ENCODE measurements at places on chromosomes 4 and X.

GRCh38 chr4:118270492-118270891, 82.3 kb downstream of the PRSS12 start:
- no peak for DNase-seq

DNA sequence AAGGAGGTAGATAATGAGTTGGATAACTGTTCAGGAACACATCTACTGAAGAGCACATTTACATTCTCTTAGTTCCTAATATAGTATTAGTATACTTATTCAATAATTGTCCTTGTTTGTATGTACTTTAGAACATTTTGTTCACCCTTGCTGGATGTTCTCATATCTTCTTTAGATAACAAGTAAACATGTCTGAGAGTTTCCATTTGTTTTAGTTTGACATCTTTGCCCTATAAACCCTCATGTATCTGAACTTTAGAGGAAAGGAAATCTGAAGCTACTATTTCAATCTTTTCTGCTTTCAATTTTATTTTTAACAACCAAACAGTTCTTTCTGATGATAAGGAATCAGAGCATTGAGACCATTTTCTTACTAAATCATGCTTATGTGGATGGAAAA, 518.6 kb downstream of the RPA4 start:
- no peak for DNase-seq

DNA sequence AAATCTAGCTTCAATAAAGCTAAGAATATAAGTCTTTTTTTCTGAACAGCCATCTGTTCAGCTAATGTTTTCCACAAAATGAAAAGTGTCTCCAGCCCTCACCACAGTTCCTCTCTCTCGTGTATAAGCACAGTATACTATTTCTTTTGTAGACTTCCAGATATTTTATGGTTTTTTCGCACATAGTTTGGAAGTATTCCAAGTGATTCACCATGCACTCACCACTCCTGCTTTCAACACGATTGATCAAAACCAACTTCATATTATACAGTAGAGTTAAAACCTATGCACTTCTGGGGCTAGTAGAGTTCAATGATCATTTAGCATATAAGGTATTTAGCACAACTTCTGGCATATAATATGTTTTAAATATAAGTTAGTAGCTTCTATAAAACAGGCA, 105.8 kb upstream of the DCAF12L1 start:
- DNase-seq = no peak

- DNase-seq = no peak
Measured at GRCh38 chrX:47358387-47359065, 11.9 kb upstream of the ZNF157 start.

GRCh38 chr4:165462009-165462408, 83.2 kb downstream of the CPE start:
- no peak for DNase-seq

DNA sequence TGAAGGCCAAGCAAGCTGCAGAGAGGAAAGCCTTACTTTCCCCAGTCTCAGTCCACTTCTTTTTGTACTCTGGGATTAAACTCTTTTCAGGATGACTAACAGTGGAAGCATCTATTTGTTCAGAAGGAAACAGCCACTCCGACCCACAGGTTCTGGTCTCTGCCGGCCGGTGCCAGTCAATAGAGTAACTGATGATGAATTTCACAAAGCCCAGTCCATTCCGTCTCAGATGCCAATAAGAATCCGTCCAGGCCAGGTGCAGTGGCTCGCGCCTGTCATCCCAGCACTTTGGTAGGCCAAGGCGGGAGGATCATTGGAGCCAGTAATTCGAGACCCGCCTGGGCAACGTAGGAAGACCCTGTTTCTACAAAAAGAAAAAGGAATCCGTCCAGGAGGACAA, 58.5 kb upstream of the HELT start:
- DNase-seq = no peak

DNA sequence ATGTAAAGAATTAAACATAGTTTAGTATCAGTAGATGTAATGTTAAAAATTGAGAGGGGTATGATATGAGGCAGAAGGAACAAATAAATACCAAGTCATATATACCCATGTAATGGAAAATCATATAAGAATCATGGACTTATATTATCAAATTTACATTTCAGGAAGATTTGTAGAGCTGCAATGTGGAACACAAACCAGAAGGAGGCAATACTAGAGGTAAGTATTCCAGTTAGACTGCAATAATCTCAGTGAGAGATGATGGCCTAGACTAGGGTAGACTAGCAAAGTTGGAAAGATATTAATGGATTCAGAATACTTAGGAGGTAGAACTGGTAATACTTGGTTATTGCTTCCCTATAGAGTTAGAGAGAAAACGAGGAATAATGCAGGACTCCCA, 603.0 kb upstream of the KLHL4 start:
- no peak for DNase-seq

- no peak for DNase-seq
Measured at GRCh38 chr4:53994382-53995102, 69.9 kb downstream of the CHIC2 start.

GRCh38 chrX:12771445-12772069, 19.7 kb upstream of the PRPS2 start:
- peak; percentile 9 for DNase-seq

GRCh38 chr4:168498251-168498650, 1.4 kb downstream of the PALLD start:
- no peak for DNase-seq

DNA sequence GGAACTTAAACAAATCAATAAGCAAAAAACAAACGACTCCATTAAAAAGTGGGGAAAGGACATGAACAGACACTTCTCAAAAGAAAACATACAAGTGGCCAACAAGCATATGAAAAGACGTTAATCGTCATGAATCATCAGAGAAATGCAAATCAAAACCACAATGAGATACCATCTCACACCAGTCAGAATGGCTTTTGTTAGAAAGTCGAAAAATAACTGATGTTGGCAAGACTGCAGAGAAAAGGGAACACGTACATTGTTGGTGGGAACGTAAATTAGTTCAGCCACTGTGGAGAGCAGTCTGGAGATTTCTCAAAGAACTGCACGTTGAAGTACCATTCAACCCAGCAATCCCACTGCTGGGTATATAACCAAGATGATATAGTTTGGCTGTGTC, 23.7 kb downstream of the NEUROG2 start:
- no peak for DNase-seq
